ENCODE measurements at places on chromosomes 4 and X. TPM values are rescaled to one million over a fixed set of nuclear protein-coding genes. Genes with fewer than 3 reads are reported as not detected.

DNA sequence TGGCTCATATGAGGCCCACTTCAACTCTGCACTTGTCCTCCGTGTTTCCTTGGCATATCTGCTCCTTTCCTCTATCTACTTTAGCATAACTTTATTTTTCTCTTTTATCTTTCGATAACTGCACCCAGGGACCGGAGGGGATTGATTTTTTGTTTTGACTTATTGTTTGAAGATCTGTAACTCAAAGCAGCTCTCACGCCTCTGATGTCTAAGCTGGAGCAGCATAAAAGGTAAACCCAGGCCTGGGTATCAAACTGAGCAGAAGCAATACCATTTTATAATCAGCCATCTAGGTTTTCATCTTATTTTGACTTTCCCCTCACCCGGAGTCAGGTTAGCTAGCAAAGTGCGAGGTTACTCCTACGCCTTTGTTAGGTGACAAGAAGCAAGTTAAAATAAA lies 28.4 kb downstream of the LEF1 start:
- DNase-seq, result no peak

DNA sequence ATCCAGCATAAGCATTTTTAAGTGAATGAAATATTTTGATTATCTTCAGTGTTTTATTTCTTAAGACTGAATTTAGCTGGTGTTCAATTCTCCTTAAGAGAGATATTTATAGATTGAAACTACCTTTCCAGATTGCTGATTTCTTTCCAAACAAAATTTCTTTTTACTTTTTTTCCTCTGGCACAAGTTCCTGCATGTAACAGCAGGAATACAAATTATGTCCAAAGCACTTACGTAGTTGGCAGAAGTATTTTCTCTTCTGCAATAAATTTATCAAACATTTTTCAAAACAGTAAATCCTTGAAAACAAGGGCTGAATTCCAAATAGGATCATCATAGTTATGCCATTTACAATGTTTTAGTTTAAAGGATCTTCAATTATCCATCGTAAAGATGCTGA lies 412.6 kb downstream of the IQCM start:
- peak; percentile 49 for DNase-seq

PWWP3B gene
- polyA plus RNA-seq, result 26.3 TPM

DNA sequence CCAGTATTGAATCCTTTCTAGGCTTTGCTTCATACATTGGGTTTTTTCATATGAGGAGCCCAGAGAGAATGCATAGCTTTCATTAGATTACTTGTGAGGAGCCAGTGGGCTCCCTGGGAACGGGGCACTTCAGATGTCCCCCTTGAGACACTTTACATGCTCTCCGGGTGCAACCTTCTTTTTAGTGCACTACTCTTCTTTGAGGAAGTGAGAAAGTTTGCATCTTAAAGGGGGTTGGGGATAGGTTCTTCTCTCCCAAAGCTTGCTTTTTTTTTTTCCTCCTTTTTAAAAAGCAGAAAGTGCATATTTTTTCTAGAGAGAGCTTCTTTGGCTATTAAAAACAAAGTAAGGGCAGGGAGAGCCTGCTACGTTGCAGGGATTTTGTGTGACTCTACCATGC lies 4.3 kb downstream of the HADH start:
- no peak for DNase-seq

DNA sequence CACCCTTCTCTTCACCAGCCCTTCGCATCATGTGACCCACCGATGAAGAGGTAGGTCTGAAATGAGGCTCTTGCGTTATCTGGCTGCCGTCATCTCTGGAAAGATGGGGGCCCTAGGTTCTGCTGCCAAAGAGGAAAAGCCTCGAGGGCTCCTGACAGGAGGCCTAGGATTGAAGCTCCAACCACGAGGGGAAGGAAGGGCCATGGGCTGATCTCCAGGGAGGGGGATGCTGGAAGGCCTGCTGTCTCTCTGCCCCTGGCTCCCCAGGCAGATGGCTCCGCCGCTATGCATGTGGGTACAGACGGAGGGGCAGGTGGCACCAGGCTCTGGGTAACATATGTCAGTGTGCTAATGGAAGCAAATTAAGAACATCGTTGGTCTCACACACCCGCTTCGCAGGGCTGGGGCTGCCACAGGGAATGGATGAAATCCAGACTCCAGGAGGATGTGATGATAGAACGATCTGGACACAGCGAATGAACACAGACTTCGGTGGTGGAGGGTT lies 44.9 kb downstream of the AFAP1 start:
- DNase-seq, result no peak

USP17L27 gene
- not detected for polyA plus RNA-seq

DNA sequence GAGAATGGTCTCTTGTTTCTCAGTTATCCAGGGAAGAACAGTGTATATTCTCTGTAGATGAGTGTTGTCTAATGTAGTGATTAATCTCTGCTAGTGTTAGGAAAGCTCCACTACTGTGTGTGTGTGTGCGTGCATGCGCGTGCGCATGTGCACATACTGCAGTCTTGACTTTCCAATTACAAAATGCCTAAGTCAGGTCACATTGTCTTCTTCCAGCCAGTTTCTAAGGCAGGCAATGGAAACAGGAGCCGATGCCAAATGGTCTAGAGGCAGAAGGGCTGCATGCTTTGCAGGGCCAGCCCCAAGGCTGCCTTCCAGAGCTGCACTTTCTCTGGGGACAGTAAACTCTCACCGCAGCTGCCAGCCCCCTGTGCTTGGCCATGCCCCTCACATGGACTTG lies 30.5 kb upstream of the NAP1L5 start:
- DNase-seq, result no peak

DNA sequence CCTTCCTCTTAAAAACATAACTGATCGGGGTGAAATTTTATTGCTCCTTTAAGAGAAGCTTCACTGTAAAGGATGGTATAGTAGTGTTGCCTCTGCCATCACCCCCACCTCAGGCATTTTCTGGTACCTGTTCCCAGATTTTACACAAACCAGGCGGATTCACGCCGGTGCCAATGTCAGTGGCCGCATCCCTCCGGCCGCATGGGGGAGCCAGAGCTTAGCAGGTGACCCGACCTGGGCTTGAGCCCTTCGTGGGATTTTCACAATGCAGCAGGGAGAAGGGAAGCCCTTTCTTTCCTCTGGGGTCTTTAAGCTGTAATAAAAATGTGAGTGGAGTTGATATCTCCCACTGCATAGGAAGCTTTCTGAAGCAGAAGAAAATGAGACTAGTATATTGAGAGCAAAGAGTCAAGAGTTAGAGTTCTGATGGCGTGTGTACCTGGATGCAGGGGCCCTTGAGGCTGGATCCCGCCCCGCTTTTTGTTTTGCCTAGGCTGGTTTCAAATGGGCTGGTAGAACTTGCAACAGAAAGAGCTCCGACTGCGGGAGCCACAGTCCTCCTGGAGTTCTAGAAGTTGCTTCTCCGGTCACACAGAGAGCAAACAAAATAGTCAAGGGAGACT lies 59.4 kb downstream of the POLR2B start:
- DNase-seq, result peak; percentile 16

DNA sequence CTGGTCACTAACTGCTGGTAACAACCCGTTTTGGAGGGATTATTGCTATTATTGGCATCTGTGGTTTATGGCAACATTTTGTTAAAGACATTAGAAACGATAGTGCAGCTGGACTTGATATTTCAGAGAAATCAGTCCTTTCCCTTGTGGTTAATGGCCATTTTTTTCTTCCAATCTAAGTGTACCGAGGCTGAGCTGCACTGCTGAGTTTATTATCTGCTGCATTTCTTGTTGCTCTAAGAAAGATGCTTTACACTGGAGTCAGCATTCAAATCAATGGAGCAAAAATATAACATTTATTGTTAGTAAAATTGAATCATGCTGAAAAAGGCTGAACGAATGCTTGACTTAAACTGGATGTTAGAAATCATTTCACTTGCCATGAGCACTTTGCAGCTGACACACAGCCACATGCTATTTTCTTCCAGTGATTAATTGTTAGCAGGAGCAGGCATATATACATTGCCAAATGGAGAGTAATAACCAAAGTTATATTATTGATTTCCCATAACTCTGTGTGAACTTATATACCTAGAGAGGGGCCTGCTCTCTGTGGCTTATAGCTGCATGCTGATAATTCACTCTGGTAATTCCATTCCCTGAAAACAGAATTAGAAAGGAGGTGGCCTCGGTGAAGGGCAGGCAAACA lies 66.5 kb upstream of the TTC29 start:
- no peak for DNase-seq

DNA sequence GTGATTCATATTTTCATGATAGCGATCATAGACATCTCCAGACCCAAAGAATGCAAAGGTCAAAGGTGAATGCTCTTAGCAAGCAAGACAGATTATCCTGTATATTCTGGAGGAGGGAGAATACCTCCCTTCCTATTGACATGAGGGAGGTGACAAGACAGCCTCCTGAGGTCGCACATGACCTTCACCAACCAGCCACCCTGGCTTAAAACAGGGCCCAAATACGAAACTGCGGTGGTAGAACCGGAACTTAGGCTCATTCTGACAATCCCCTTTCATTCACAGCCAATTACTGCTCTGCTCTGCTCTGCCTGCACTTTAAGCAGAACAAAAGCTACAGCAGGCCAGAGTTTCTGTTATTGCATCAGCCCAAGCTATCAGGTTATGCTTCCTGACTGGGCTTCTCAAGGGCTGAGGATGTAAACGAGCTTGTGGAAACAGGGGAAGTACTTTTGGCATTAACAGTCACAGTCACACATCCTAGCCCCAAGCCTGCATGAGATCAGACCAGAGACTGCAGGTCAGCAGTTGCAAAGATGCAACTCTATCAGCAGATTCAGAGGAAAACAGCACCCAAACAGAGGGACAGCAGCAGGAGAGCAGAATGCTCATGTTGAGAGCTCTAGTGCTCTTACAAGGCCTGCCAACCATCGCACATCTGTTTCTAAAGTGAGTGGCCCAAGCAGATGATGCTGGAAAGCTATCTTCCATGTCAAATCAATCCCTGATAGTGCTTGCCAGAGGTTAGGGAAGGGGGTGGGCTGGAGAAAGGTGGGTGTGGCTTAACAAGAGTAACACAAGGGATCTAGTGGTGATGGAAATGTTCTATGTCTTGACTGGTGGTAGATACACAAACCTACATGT lies 51.3 kb upstream of the MAP3K15 start:
- DNase-seq, result peak; percentile 19

GPR173 gene
- 8.8 TPM for polyA plus RNA-seq

WAS gene
- 4.2 TPM for polyA plus RNA-seq

GRCh38 chrX:119231936-119232445 lies 4.1 kb upstream of the PGRMC1 start:
- no peak for DNase-seq

TCEAL8 gene
- 79.7 TPM for polyA plus RNA-seq

GRCh38 chr4:20444599-20445337 lies 193.1 kb downstream of the SLIT2 start:
- no peak for DNase-seq

ENPEP gene
- polyA plus RNA-seq, result 18.1 TPM

ZNF711 gene
- polyA plus RNA-seq, result 26.4 TPM

DNA sequence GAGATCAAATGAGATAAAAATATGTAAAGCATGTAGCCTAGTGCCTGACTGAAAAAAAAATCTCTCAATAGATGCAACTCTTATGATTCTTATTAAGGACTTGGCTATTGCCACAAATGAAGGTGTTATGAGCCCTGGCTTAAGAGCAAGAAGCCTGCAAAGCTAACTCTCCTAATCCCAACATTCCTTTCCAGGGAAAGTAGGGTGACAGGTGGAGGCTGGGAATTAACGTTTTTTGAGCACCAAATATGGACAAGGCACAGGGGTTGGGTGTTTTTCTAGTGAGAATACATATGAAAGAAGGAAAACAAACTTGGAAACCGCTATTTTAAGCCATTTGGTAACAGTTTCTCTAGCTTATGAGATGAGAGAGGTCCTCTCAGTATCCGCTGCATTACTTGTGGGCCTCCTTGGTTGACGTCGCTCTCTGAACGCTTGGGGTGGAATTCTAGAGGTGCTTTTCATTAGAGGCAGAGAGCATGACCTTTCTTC lies 2.4 kb downstream of the RHOH start:
- no peak for DNase-seq

- no peak for DNase-seq
Measured at GRCh38 chr4:53037892-53038291, 175.8 kb downstream of the RASL11B start.

DNA sequence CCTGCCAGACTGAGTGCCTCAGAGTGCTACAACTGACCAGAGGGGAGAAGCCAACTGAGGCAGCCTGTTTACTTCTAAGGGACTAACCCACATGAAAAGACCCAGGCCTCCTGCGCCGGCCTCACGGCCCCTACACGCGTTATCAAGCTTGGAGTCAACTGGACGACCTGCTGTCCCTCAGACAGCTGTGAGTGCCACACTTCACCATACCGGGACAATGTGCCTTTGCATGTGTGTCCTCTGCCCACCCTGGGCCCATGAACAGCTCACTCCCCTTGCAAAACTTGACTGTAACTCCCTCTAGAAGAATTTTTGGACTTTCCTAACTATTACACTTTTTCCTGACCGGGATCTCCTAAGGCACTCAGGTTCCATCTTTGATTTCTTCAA lies 1.8 kb downstream of the NOP14 start:
- DNase-seq, result no peak

DNA sequence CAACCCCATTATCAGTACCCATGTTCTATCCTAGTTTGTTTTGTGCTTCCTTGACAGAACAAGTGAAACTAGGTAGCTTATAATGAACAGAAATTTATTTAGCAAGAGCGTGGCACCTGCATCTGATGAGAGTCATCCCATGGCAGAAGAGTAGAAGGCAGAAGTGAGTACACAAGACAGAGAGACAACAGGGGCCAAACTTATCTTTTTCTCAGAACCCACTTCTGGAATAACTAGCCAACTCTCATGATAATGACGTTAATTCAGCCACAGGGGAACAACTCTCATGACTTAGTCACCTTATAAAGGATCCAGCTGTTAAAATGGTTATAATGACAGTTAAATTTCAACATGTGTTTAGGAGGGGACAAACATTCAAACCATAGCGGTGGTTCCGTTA lies 644.9 kb downstream of the TECRL start:
- no peak for DNase-seq

GRCh38 chr4:102299354-102300107 lies 45.8 kb downstream of the SLC39A8 start:
- DNase-seq, result peak; percentile 14

DNA sequence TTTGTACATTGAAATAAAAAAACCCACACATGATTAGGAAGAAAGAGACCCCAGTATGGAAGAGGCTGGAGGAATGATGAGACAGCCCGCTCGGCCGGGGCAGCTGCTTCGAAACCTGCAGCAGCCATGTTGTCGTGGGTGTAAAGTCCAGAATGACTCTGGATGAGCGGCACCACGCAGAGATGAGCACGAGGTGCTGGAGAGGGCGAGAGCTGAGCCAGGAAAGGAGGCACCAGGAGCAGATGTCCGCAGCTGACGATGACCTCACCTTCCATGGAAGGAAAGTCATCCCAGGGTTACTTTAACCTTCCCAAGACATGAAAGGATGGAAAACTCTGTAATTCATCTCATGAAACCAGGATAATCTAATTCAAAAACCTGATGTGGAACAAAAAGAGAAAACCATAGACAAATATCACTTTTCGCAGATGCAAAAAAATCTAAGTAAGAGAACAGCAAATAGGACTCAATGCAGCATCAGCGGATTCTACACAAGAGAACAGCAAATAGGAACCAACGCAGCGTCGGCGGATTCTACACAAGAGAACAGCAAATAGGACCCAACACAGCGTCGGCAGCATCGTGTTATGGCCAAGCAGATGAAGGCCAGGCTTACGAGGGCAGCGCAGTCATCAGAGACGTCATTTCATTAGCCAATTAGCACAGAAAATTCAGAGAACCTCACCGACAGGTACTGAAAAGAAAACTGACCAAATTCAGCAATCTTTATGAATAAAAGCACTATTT lies 25.9 kb upstream of the SPON2 start:
- DNase-seq, result peak; percentile 86

GRCh38 chr4:38360201-38360600 lies 303.8 kb upstream of the KLF3 start:
- DNase-seq, result no peak

All from hindlimb muscle (tissue), 1 donor.